CD4-positive, alpha-beta T cell treated with Interleukin-4 for 4 hours (primary cell): ENCODE measurements at places on chromosomes 6 and 20.
A peak's percentile ranks its signal among the peaks of the same experiment; 100 is the strongest.

- DNase-seq: no peak
Observed at GRCh38 chr6:70253923-70254322, 49.0 kb downstream of the COL9A1 start.

- DNase-seq: no peak
Observed at GRCh38 chr6:31971279-31971992, 502 bp downstream of the DXO start.

DNA sequence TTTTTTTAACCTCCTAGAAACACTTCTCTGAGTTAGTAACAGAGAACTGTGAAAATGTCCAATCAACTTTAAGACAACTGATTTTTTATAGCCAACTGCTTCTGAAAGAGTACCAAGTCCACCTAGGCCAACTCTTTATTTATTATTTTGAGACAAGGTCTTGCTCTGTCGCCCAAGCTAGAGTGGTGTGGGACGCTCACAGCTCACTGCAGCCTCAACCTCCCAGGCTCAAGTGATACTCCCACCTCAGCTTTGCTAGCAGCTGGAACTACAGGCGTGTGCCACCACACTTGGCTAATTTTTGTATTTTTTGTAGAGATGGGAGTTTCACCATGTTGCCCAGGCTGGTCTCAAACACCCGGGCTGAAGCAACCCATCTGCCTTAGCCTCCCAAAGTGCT, 331.6 kb downstream of the RNGTT start:
- no peak for DNase-seq

GRCh38 chr20:61980647-61981583, 84.8 kb downstream of the TAF4 start:
- DNase-seq: no peak

DNA sequence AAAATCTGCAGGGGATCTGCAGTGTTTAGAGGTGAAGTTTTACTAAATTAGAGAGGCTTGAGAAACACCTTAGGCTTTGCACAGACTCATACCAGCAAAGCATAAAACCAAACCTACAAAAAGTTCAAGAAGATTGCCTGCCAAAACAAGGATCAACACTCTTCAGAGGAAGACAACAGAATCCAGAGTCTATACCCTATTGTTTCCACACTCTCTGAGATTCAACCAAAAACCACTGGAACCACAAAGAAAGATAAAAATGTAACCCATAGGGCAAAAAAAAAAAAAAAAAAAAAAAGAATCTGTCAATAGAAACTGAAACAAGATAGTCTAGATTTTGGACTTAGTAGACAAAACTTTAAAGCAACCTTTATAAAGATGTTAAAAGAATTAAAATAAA, 102.7 kb downstream of the ANKRD60 start:
- DNase-seq: no peak

- no peak for DNase-seq
Observed at GRCh38 chr6:152298055-152298647, 339.0 kb downstream of the SYNE1 start.

DNA sequence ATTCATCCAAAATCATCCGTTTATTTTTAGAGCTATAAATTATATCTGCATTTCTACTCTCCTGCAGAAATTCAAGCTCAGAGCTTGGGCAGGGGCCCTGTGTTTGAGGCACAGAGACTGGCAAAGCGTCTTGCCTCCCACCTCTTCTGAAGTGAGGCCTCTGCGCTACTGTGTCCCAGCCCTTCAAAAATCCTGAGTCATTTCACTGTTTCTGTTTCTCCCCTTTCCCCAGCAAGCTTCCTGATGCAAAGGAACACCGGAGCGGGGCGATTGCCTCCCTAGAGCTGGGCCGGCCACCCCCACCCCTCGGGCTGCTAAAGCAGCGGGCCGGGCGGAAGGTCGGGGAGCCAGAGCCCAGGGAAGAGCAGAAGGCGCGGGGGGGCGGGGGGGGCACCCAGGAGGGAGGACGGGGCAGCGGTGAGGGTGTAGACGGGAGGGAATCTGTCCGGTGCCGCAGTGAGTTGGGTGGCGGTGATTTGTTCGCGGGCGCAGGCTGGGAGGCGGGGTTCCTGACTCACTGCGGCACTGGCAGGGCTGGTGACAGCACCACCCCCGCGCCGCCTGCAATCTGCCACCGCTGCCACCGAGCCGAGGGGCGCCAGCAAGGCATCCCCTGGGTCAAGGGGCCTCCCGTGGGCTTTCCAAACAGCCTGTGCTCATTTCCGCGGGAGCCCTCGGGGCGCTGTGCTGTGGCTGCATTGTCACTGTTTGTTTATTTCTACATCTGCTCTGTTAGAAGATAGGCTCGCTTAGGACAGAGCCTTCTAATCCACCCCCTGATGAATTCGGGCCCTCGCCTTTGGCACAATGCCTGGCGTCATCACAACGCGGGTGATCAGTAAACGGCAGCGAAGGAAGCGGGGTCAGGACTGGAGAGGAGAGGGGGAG, 46.5 kb upstream of the SNAP25 start:
- no peak for DNase-seq

GRCh38 chr6:168025831-168026710, 28.6 kb downstream of the KIF25 start:
- no peak for DNase-seq

DNA sequence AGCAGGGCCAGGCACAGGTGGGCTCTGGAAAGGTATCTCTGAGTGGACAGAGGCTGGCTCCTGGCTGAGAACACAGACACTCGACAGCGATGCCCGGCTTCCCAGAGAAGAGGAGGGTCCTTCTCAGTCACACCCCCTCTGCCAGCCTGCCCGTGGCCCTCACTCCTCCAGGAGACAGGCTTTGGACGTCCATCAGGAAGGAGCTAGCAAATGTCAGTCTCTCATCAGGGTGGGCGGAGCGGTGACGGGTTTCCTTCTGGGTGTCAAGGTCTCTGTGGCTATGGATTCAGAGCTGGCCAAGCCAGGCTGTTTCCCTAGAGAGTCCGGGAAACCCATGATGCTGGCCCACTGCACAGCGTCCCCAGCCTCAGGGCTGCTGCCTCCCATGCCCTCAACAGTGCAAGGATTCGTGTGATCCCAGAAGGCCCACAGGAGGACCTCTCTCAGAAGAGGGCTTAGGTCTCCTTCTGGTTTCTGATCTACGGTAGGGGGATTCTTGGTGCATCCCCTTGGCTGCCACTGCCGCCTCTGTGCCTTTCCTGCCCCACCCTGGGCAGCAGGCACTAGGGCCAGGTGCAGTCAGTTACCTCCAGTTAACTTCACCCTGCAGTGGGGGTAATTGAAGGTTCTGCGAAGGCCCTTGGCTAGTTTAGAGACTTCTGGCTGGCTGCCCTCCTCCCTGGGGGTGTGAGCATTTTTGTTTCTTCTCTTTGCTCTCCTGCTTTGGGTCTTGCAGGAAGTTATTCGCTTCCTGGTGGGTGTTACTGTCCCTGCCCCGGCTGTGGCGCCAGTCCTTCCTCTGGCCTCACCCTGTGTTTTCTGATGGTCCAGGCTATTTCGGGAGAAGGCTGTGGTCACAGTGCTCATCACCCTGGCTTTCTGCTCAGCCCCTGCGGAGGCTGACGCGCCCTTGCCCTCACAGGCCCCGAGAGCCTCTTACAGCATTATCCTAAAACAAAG, 80.2 kb downstream of the CDH4 start:
- no peak for DNase-seq

DNA sequence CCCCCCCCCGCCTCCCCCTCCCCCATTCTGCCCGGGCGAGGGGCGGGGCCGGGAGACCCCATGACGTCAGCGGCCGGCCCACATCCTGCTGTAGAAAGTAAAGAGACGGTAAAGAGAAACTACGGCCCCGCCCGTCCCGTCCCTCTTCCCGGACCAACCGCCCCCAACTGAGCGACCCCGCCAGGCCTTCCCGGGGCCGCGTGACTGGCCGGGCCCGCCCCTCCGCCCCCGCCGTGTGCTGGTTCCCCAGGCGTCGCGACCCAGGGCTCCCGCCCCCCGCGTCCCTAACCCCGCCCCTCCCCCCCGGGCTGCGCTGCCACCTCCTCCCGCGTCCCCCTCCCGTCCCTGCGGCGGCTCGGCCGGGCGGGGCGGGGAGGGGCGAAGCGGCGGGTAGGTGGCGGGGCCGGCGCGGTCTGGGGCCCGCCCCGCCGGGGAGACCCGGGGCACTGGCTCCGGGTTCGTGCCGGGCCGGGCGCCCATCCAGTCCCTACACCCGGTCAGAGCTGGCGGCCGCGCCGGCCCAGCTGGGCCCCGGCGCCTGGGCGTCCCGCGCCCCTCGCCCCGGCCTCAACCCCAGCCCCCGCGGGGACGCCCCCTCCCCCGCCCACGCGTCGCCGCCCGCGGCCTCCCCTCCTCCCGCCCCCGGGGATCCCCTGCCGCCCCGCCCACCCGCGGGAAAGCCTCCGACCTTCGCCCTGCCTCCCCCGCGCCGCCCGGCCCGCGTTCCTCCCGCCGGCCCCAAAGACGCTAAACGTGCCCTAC, 655 bp upstream of the HIVEP1 start:
- peak; percentile 98 for DNase-seq

DNA sequence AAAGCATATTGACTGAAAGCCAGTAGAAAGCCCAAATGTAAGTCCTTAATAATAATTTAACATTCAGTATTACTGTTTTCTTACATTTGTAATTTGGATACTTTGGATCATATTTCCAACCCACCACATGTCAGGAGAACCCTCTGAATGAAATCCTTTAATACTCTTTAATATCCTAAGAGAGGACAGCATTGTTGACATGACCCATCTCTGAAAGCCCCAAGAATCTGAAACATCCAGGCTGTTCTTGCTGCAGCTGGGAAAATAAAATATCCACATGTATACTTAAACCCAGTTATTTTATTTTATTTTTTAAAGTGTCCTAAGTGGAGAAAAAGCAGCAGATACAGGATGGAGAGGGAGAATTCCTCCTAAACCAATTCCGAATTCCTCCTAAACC, 130.8 kb upstream of the RIPOR2 start:
- no peak for DNase-seq

- DNase-seq: no peak
Observed at GRCh38 chr6:71250099-71250602, 38.5 kb upstream of the OGFRL1 start.

GRCh38 chr6:16802071-16802470, 40.8 kb upstream of the ATXN1 start:
- DNase-seq: no peak

- no peak for DNase-seq
Observed at GRCh38 chr6:44897316-44897715, 430.8 kb upstream of the RUNX2 start.

GRCh38 chr6:86615299-86615698, 322.0 kb upstream of the HTR1E start:
- DNase-seq: no peak

DNA sequence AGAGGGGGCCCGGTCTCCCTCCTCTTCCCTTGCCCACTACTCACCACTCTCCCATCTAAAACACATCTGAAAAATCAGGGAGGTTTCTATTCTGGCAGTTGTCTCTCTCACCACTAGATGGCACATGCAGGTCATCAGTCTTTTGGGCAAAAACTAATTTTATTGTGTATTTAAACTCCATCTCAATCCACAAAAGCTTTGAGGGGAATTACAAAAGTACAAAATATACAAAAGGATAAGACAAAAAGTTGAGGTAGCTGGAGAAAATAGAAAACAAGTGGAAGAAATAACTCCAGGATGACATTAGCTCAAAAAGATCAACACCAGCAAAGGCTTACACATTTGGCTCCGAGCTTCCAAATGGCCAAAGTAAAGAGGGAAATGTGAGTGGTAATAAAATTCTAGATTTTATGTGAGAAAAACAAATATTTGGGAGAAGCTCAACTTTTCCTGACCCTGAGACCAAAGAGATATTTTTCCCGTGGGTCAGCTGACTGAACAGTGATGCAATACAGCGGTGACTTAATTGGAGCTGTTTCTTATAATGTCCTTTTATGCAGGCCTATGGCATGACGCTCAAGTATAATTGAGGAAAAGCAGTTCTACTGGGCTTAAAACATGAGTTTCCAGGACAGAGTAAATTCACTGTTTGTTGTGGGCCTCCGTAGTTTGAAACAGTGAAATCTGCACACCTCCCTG, 79.8 kb upstream of the CHD6 start:
- DNase-seq: peak; percentile 43

- DNase-seq: no peak
Observed at GRCh38 chr20:36346256-36346655, 40.1 kb downstream of the DLGAP4 start.

DNA sequence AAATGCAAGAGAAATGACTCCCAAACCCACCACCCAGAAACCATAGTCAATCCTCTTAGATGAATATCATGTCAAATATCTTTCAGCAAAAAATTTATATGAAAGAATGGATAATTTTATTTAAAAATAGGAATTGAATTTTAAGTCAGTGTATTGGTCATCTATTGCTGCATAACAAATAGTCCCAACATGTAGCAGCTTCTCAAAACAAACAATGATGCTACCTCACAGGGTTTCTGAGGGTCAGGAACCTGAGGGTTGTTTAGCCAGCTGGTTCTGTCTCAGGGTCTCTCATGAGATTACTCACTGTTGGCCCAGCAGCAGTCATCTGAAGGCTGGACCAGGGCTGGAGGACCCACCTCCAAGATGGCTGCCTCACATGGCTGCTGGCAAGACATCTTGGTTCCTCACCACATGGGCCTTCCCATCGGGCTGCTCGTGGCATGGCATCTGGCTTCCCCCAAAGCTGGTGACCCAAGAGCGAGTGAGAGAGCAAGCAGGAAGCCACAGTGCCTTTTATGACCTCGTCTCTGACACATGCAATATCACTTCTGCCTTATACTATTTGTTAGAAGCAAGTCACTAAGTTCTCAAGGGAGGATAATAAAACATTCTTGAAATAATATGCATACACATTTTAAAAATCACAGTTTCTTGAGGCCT, 36.3 kb downstream of the BANF2 start:
- DNase-seq: no peak

- no peak for DNase-seq
Observed at GRCh38 chr6:158565482-158566040, 5.7 kb downstream of the TMEM181 start.

DNA sequence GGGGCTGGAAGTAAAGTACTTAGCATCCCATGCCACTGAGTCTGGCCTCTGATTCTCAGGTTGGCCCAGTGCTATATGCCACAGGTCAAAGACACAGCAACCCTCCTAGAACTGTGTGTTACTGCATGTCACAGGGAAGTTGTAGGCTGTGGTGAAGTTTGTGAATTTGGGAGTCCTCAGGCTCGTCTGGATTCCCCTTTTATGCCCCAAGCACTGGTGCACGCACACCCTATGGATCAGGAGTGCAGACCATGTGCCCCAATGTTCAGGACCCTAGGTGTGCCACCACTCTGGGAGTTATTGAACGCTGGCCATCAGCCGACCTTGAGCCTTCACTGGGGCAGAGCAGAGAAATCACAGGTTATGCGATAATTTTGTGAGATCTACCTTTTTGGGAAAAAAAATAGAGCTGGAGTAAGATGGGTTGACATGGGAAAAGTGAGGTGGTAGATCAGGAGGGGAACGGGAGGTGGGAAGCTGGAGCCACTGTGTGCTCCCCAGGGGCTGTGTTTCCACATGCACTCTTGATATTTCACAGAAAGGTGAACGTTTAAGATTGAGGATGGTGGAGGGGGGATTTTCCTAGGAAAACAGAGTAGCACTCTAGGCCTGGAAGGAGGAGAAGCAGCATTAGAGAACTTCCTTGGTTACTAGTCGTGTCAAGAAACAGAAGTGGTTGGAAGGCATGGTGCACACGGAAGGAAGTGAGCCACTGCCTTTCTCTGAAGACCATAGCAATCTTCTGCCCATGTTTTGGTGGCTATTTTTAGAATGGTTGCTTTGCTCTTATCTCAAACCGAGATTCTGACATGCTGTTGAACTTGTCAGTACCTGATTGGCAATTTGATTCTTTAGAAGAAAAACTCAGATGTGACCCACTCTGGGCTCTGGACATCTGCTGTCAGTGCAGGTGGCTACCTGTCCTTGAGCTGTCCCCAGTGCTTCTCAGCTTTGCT, 44.1 kb downstream of the DUSP22 start:
- DNase-seq: peak; percentile 26

- no peak for DNase-seq
Observed at GRCh38 chr20:38445381-38445796, 10.3 kb upstream of the SNHG17 start.

- no peak for DNase-seq
Observed at GRCh38 chr20:42572320-42573016, 617.2 kb downstream of the PTPRT start.
